ENCODE measurements at places on chromosomes 6 and 20.

GRCh38 chr6:41497994-41498393 lies 48.2 kb upstream of the FOXP4 start:
- no peak for DNase-seq

DNA sequence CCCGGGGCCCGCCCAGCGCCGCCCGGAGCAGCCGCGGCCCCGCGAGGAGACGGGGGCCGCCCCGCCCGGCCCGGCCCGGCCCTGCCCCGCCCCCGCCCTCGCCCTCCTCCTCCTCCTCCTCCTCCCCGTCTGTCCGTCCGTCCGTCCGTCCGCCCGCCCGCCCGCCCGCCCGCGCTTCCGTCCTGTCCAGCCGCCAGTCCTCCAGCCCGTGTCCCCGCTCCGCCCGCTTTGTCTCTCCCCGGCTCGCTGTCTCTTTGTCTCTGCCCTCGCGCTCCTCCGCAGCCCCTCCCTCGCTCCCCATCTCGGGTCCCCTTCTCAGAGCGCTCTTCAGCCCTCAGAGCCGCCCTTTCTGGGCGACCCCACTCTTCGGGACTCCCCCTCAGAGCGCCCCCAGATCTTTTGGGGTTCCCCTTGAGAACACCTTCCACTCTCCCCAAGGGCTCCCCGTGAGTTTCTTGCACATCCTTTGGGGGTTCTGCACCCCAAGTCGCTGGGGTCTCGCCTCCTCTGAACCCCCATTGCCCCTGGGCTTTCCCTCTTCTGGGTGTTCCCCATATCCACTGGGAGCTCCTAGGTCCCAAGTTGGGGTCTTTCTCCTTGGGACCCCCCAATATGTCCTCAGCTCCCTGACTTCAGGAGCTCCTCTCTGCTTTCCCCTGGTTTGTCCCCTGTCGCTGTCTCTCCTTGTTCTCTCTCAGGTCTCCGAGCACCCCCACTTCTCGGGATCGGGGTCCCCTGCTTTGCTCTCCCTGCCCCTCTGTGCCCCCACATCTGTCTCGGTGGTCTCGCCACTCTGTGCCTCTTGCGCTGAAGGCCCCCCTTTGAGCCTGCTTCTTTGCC lies 79.5 kb upstream of the MYL9 start:
- peak; percentile 19 for DNase-seq

GRCh38 chr6:85464260-85464644 lies 14.4 kb downstream of the NT5E start:
- DNase-seq, result no peak

DNA sequence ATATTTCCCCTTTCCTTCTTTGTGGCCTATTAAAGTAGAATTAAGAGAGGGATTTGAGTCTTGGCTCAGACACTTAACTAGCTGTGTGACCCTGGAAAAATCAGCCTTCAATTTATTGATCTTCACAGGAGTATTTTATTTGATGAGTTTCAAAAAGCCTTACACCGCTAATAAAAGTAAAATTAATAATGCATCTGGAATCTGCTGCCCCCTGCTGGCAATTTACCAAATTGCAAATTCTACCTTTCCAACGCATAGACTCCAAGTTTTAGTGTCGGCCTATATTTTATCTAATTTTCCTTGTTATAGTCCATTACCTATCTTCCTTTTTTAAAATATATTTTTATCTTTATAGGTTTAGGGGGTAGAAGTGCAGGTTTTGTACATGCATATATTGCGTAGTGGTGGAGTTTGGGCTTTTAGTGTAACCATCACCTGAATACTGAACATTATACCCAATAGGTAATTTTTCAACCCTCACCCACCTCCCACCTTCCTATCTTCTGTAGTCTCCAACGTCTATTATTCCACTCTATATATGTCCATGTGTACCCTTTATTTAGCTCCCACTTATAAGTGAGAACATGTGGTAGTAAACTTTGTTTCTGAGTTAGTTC lies 46.3 kb downstream of the GOPC start:
- peak; percentile 22 for DNase-seq
